ENCODE measurements at places on chromosomes 12 and 14. TPM values are rescaled to one million over a fixed set of nuclear protein-coding genes. Genes with fewer than 3 reads are reported as not detected.

Gene IGF1
- total RNA-seq, result 0.68 TPM

Gene RNF212B
- total RNA-seq, result not detected

- H3K4me3 ChIP-seq, result no peak overlapping the region
- H3K27me3 ChIP-seq, result no peaks in the 10 kb centered on the region
- peak; percentile 77 for DNase-seq
- H3K36me3 ChIP-seq, result no peaks in the 10 kb centered on the region
- peak overlapping the region; percentile 27 for H3K27ac ChIP-seq
Measured at GRCh38 chr12:52156757-52157565, 34.9 kb downstream of the KRT80 start.

Gene MGAT4C
- not detected for total RNA-seq

DNA sequence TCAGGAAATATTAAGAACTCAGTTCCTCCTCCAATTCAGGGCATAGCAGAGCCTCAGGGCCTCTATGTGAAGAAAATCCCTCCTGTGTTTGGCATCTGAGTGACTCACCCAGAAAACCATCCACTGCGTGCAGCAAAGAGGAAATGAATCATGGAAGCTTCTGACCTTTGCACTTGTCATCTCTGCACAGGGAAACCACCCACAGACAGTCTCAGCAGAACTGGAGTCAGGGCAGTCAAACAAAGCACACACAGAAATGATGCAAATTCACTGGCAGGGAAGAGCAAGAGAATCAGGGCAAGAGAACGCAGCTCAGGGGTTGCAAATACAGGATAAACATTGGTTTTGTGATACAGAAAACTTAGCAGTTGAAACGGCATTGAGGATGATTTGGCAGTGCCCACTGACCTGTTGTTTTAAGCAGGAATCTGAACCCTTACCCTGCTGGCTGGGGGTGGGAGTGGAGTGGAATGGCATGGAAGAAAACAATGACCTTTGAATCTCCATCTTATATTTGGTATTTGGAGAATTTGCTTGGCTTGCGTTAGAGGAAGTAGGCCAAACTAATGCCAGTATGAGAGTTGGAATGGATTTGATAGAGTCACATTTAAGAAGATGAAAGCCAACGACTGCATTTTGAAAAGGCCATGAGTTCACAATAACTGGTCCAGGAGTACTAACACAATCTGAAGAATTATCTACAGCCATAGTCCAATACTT, 53.5 kb downstream of the PHLDA1 start:
- peak; percentile 95 for DNase-seq
- H3K4me3 ChIP-seq, result no peak overlapping the region
- no peaks in the 10 kb centered on the region for H3K27me3 ChIP-seq
- H3K27ac ChIP-seq, result peak overlapping the region; percentile 94
- no peaks in the 10 kb centered on the region for H3K36me3 ChIP-seq
- peaks cover 45% of the 10 kb centered on the region for H3K4me1 ChIP-seq

GRCh38 chr12:62350554-62350953, 90.3 kb downstream of the USP15 start:
- no peak overlapping the region for H3K4me3 ChIP-seq
- H3K27ac ChIP-seq, result no peak overlapping the region
- peaks cover 5% of the 10 kb centered on the region for H3K4me1 ChIP-seq
- DNase-seq, result peak; percentile 66
- no peaks in the 10 kb centered on the region for H3K36me3 ChIP-seq
- H3K27me3 ChIP-seq, result peaks cover 62% of the 10 kb centered on the region

DNA sequence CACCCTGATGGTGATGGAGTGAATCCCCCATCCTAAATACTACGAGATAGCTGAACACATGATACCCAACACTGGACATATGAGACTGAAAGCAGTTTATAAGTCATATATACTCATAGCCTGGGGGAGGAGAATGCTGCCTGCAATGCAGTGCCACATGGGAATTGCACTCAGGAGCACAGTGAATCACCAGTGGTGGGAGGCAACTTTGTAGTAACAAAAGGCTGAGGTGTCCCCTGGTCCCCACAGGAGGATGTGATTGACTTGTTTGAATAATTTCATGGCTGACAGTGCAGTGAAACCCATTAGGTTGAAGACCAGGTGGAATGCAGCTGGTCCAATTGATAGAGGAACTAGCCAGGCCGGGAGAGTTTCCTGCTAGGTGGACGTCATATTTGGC, 20.2 kb downstream of the CCDC38 start:
- no peak overlapping the region for H3K4me3 ChIP-seq
- DNase-seq, result no peak
- no peaks in the 10 kb centered on the region for H3K4me1 ChIP-seq
- H3K36me3 ChIP-seq, result no peaks in the 10 kb centered on the region
- H3K27ac ChIP-seq, result no peak overlapping the region
- no peaks in the 10 kb centered on the region for H3K27me3 ChIP-seq

Gene TUBA1C
- 1,296 TPM for total RNA-seq

Gene GLS2
- total RNA-seq, result not detected

DNA sequence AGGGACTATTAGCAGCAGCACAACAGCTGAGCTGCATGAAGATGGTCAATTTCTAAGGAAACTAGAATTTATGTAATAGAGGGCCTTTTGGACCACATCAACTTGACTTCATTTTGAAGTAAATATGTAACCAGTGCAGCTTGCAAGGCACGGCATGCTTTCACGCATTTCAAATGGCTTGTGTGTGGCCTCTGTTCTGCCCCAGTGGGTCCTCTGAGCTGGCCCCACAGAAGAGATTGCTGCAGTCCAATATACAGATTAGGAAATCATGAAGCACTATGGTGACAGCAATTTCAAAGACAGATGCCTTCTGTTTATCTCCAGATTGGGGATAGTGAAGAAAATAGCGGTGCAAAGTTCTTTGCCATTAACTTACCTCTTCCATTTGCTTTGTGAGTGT, 101.4 kb downstream of the PDZRN4 start:
- DNase-seq, result no peak
- H3K36me3 ChIP-seq, result no peaks in the 10 kb centered on the region
- no peak overlapping the region for H3K27ac ChIP-seq

Gene SMIM41
- not detected for total RNA-seq

DNA sequence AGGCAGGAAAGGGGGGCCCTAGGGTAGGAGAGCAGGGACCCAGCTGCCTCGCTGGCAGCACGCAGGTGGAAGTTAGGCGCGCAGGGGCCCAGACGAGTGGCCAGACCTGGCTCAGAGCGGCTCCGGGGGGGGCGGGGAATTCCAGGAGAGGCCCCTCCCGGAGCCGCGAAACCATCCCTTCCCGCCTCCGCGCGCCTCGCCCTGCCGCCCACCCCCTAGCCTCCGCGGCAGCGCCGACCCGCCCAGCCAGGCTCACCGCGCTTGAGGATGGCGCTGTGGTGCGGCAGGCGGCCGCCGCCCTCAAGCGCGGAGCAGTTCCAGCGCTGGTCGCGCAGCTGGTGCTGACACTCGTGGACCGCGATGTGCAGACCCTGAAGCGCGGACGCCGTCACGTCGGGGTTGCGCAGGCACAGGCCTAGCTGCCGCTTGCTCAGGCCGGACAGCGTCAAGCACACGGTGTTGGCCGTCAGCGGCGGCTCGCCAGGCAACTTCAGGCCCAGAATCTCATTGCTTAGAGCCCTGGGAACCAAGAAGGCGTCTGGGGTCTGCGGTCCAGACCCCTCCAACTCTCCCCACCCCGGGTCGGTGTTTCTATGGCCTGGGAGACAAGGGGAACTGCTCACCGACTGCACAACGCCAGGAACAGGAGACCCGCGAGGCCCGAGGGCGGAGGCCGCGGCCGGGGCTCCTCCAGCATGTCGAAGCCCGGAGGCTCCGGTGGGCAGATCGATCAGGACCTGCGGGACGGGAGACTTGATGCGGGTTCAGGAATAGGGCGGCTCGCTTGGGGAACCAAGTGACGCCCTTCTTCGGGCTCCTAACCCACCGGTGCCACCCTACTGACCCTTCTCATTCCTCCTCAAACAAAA, 1.5 kb downstream of the WNT10B start:
- H3K4me1 ChIP-seq, result peaks cover 39% of the 10 kb centered on the region
- DNase-seq, result no peak
- no peak overlapping the region for H3K27ac ChIP-seq
- no peaks in the 10 kb centered on the region for H3K36me3 ChIP-seq
- H3K4me3 ChIP-seq, result no peak overlapping the region
- peaks cover 24% of the 10 kb centered on the region for H3K27me3 ChIP-seq

Gene TSPAN19
- total RNA-seq, result not detected

- no peaks in the 10 kb centered on the region for H3K27me3 ChIP-seq
- no peak overlapping the region for H3K4me3 ChIP-seq
- peaks cover 5% of the 10 kb centered on the region for H3K4me1 ChIP-seq
- H3K27ac ChIP-seq, result no peak overlapping the region
Measured at GRCh38 chr12:106223485-106224354, 24.1 kb downstream of the CKAP4 start.

GRCh38 chr12:104340925-104341611, 37.5 kb downstream of the EID3 start:
- no peaks in the 10 kb centered on the region for H3K4me1 ChIP-seq
- H3K27me3 ChIP-seq, result no peaks in the 10 kb centered on the region
- peaks cover 93% of the 10 kb centered on the region for H3K36me3 ChIP-seq
- no peak overlapping the region for H3K27ac ChIP-seq
- no peak for DNase-seq

DNA sequence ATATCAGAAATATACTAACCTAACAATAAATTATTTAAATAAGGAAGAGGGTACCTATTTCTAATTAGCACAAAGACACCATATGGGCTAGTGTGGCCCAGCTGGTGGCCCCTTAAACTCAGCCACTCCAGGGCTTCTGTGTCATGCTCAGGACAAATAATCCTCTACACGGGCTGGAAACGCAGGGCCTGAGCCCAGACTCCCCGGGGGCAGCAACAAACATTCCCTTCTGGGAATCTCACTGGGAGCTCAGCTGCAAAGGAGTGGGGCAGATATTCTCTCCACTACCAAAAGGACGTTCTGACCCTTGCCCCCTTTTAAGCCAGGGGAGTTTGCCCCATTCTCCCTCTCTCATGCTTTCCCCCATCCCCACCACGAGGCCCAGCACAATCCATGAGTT, 43.7 kb upstream of the ELK3 start:
- no peaks in the 10 kb centered on the region for H3K36me3 ChIP-seq
- no peaks in the 10 kb centered on the region for H3K27me3 ChIP-seq
- no peak overlapping the region for H3K27ac ChIP-seq
- no peak overlapping the region for H3K4me3 ChIP-seq
- no peaks in the 10 kb centered on the region for H3K4me1 ChIP-seq
- no peak for DNase-seq

DNA sequence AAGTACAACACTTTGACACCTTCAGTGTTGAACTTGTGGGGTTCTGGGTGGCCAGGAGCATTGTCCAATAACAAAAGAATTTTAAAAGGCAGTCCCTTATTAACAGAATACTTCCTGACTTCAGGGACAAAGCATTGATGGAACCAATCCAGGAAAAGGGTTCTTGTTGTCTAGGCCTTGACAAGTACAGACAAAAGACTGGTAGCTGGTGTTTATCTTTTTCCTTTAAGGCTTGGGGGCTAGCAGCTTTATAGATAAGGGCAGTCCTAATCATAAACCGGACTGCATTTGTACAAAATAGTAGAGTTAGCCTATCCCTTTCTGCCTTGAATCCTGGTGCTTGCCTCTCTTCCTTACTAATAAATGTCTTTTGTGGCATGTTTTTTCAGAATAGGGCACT, 27.4 kb downstream of the FAM177A1 start:
- H3K27ac ChIP-seq, result no peak overlapping the region
- H3K4me3 ChIP-seq, result no peak overlapping the region
- DNase-seq, result no peak
- no peaks in the 10 kb centered on the region for H3K4me1 ChIP-seq
- H3K36me3 ChIP-seq, result peaks cover under 1% of the 10 kb centered on the region
- H3K27me3 ChIP-seq, result no peaks in the 10 kb centered on the region

DNA sequence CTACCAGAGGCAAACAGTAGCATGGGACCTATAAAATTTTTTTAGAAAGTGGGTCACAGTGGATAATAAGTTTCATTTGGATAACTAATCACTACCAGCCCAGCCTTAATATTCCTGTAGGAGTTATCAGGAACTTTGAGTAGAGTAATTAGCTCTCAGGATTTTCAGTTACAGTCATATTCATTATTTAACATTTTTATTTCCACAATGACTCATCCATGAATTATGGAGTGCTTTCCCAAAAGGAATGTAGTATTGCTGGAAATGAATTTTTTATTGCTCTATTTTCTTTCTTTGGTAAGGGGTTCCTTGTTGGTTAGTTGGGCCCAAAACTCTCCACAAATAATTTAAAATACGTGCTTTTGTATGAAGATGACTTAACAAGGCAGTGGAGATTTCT, 53.7 kb downstream of the ERC1 start:
- DNase-seq, result peak; percentile 37
- no peaks in the 10 kb centered on the region for H3K27me3 ChIP-seq
- H3K36me3 ChIP-seq, result no peaks in the 10 kb centered on the region
- H3K4me1 ChIP-seq, result peaks cover 13% of the 10 kb centered on the region
- peak overlapping the region; percentile 36 for H3K27ac ChIP-seq

DNA sequence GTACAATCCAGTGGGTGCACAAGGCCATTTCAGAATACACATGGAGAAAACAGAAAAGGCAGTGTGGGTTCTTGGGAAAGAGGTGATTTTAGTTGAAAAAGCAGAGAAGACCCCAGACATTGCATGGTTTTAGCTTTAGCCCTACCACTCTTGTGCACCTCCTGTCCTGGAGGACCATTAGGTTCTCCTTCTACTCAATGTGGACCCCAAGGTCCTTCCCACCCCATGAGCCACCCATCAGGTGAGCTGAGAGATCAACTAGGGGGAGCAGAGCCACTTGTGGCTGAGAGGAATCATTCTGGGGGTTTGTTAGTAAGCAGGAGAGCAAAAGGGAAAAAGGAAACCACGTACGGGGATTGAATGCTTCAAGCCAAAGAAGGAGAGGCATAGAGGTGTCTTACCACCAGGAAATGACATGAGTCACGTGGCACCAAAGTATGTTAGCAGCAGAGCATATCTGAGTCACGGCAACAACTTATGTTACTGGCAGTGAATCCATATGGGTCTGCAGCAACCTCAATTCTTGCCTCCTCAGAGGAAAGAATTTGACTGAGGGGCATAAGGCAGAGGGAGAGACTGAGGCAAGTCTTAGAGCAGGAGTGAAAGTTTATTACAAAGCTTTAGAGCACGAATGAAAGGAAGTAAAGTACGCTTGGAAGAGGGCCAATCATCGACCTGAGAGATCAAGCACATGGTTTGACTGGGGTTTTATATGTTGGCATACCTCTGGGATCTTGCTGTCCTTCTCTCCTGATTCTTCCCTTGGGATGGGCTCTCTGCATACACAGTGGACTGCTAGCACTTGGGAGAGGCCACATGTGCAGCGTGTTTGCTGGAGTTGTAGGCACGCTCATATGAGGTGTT, 73.9 kb downstream of the HSD17B6 start:
- no peaks in the 10 kb centered on the region for H3K36me3 ChIP-seq
- peaks cover 19% of the 10 kb centered on the region for H3K4me1 ChIP-seq
- peak; percentile 57 for DNase-seq
- no peaks in the 10 kb centered on the region for H3K27me3 ChIP-seq
- H3K4me3 ChIP-seq, result no peak overlapping the region

DNA sequence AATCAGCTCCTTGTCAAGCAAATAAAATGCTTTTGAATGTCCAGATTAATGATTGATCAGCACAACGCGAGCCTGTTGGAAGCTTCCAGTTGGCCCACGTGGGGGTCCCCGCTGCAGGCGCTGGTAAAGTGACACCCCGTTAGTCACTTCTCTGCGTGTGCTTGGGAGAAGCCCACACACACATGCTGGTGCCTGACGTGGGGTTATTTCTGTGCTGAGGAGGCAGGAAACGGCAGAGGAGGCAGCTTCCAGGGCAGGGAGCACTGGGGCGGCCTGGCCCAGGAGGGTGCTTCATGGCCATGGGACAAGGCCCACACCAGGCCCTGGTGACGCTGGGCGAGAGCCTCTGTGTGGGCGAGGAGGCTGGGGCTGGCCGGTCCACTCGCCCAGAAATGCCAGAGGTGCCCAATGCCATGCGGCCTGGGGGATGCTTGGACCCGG, 101.5 kb downstream of the KIF26A start:
- no peak overlapping the region for H3K4me3 ChIP-seq
- no peaks in the 10 kb centered on the region for H3K36me3 ChIP-seq
- DNase-seq, result peak; percentile 33
- no peaks in the 10 kb centered on the region for H3K27me3 ChIP-seq
- H3K27ac ChIP-seq, result no peak overlapping the region

Measured in SJSA1 (cell line).